Activated CD4-positive, alpha-beta memory T cell treated with anti-CD3 and anti-CD28 coated beads for 36 hours (primary cell): ENCODE measurements at places on chromosomes 12 and 14. TPM values are rescaled to one million over a fixed set of nuclear protein-coding genes. Genes with fewer than 3 reads are reported as not detected.

Gene MUCL1
- not detected for total RNA-seq

Gene RNASE12
- total RNA-seq = not detected

Gene INSM2
- not detected for total RNA-seq

Gene RFX4
- not detected for total RNA-seq

Gene NRL
- 1.9 TPM for total RNA-seq

Gene SPRING1
- total RNA-seq = 20.9 TPM

Gene MIP
- not detected for total RNA-seq

Gene RPL41
- 5,210 TPM for total RNA-seq

GRCh38 chr12:116302166-116303058 is 24.9 kb upstream of the MED13L start:
- no peak for DNase-seq

DNA sequence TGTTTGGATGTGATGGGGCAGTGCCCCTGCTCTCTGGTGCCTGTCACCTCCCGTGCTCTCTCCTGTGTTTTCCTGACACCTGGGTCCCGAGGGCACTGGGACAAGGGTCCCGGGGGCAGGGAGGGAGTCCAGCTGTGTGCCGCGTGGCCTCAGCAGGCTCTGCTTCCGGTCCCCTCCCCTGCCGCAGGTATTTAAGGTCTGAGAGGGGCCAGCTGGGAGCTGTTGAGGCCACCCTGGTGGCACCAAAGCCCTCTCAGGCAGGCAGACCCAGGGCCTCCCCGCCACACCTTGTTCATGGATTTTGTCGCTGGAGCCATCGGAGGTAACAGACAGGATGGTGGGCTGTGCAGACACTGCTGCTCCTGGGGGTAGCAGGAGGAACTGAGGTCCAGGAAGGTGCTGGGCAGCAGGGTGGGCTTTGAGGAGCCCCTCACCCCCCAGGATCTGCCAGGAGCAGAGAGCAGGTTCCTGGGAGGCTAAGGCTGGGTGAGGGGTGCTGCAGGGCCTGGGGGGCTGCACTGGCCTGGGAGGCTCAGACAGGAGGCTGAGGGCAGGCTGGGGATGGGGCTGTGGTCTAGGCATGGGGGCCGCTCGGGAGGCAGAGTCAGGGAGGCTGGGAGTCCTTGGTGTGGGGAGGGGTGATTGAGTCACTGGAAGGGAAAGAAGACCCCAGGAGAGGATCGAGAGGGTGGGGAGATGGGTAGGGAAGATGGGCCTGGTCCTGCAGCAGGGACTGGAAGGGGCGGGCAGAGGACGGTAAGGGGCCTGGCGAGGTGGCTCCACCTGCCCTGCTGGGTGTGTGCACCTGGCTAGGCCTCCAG is at the start of gene SLC25A47:
Gene SLC25A47, plus strand, starts transcription at position 219 of the 821 bp plus-strand sequence. Its CDS starts 76 bp downstream, at position 295.
- DNase-seq = no peak

DNA sequence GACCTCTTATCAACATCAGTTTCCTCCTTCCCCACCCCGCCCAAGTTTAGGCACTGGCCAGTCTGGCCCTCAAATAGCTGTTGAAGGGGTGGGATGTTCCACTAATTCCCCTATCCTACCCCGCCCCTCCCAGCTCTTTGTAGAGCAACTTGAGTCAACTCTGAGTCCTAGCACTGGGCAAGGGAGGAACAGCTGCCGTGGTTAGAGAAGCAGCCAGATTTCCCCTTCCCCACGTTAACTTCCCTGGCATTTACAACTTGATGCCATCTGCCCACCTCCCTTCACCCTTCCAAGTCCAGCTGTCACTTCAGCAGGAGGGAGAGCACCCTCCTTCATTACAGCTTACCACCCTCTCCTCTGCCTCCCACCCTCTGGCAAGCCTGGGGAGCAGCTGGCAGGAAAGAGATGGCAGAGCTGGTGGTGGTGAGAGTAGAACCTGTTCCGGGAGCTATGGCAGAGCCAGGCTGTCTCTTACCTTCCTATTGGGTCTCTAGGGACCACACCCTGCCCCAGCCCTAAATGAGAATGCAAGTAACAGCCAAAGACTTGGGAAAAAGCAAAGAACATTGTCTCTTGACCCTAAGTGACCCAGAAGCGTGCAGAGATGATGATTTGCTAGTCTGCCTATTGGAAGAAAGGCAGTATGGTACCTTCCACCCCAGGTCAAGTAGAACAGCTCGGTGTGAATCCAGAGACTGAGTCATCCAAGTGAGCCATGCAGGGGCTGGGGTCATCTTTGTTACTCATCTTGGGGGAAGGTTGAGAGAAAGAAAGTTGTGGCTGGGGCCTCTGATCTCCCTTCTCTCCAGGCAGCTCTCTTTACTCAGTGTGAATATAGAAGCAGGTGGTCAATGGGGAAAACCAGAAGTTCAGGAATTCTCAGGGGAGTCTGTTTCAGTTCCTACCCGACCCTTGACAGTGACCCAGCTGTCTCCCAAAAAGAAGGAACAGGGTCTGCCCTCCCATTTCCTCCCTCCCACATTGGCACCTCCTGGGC is 1.5 kb downstream of the BLOC1S1 start:
- DNase-seq = peak; percentile 65

GRCh38 chr12:130167537-130167936 is 5.3 kb downstream of the FZD10 start:
- DNase-seq = no peak

DNA sequence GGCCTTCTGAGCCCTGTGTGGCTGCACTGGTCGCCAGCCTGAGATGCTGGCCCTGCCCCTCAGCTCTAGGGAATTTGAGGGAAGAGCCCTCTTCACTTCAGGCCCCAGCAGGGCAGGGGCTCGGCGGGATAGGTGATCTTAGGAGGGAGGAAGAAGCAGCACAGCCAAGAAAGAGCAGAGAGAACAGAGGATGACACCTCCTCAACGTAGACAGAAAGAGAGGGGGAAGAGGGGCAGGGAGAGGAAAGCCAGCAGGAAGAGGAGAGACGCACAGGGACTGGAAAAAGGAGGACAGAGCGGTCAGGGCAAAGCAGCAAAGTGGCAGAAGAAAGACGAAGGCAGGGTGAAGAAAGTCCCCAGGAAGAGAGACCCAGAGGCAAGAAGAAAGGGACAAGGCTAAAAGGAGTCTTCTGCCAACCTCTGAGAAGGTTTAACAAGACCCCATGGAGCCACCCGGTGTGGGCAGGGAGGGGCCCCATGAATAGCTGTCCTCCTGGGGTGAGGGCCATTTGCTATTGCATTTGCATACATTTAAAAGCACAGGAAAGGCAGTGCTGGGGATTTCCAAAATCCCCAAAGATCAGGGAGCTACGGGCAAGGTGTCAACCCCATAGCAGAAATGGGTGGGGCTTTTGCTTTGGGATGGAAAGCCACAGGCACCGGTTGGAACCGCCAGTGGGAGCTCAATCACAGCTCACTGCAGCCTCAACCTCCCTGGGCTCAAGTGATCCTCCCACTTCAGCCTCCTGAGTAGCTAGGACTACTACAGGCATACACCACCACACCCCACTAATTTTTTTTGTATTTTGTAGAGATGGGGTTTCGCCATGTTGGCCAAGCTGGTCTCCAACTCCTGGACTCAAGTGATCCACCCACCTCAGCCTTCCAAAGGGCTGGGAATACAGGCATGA is 22.7 kb downstream of the CMKLR1 start:
- DNase-seq = no peak

DNA sequence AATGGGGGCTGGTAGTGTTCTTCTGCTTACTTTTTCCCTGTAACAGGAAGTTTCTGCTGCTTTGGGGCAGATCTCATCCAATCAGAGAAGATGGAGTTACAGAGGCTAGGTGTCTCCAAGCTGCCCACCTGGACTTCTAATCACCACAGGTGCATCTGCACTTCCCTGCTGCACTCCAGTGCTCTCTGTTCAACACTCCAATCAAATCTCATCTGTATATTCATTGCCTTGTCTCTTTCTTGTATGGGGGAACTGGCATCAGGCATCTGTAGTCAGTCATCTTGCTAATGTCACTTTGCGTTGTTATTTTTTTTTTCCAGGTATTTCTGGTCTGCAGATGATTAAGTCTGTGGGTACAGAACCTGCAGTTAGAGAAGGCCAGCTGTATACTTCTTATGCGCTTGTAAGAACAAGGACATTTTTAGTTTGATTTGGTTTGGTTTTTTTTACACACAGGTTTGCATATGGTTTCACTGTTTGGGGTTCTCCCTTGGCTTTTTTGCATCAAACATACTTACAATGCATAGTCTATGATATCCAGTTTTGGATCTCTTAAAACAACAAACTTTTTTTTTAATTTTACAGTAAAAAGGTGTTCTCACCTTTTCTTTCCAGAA is 116.0 kb downstream of the METTL25 start:
- DNase-seq = no peak

- DNase-seq = no peak
Measured at GRCh38 chr12:26037615-26038220, 79.2 kb downstream of the RASSF8 start.

GRCh38 chr12:51883998-51884675 is 3.8 kb upstream of the ANKRD33 start:
- DNase-seq = no peak

GRCh38 chr14:105089746-105090492 is 24.7 kb upstream of the GPR132 start:
- DNase-seq = no peak

GRCh38 chr12:130661486-130662255 is 54.4 kb downstream of the RIMBP2 start:
- no peak for DNase-seq

DNA sequence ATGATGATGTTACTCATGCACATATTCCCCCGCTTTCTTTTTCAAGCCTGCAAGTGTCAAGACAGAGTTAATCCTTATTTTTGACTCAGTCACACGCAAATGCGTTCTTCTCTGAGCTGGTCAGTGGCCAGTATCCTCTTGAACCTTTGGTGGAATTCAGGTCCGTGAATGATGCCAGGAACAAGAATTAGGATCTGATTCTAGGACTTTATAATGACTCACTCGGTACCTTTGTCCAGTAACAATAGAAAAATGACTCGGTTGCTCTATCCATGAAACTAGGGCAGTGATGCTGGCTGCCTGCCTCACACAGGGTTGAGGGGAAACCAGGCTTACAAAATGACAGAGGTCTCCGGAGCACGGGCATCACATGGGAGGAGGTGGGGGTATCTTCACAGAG is 185.8 kb upstream of the NUDT4 start:
- no peak for DNase-seq

GRCh38 chr12:112112409-112113133 is 4.0 kb upstream of the NAA25 start:
- DNase-seq = no peak

- DNase-seq = no peak
Measured at GRCh38 chr12:132204793-132205270, 60.6 kb downstream of the NOC4L start.

DNA sequence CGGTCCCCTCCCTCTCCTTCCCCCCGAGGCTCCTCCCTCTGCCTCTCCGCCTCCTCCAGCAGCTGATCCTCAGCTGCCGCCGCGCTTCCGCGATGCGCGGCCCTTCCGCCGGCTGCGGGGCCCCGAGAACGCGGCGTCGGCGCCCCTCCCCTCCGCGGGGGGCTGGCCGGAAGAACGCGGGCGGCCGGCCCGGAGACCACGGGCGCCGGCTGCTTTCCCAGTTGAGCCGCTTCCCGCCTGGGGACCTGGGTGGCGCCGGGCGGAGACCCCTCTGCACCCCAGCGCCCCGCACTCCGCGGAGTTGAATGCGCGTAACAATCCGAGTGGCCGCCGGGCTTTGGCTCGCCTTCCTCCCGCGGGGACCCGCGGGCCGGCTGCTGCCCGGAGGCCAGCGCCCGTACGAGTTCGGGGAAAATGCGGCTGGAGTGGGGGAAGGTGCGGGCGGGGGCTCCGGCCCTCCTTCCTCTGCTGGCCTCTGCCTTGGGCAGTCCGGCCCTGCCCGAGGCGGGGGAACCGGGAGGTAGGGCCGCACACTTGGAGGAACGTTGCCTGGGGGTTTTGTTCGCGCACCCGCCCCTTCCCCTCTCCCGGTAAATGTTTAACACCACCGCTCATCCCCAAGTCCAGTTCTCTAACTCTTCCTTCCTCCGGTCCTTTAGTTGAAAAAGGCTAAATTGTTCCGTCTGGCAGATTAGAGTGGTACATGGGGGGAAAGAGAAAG is 393 bp upstream of the DCAF5 start:
- no peak for DNase-seq

- DNase-seq = no peak
Measured at GRCh38 chr14:93079321-93079720, 36.4 kb downstream of the ITPK1 start.

GRCh38 chr12:80217011-80217535 is 117.7 kb downstream of the OTOGL start:
- no peak for DNase-seq

DNA sequence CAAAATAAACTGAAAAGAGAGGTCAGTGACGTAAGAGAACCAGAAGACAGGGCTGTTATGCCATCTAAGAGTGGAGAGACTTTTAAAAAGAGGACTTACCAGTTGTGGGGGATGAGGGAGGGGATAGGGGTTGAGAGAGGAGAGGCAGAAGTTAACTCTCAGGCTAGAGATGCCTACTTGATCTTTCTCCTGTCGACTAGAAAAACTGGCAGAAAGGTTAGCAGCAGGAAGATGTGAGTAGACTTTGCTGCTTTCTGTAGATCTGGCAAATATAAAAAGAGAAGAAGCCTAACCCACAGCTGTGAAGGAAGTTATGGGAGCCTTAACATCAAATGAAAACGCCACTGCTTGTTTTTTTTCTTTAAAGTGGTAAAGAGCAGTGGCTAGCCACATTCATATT is 10.7 kb downstream of the CREBL2 start:
- no peak for DNase-seq

DNA sequence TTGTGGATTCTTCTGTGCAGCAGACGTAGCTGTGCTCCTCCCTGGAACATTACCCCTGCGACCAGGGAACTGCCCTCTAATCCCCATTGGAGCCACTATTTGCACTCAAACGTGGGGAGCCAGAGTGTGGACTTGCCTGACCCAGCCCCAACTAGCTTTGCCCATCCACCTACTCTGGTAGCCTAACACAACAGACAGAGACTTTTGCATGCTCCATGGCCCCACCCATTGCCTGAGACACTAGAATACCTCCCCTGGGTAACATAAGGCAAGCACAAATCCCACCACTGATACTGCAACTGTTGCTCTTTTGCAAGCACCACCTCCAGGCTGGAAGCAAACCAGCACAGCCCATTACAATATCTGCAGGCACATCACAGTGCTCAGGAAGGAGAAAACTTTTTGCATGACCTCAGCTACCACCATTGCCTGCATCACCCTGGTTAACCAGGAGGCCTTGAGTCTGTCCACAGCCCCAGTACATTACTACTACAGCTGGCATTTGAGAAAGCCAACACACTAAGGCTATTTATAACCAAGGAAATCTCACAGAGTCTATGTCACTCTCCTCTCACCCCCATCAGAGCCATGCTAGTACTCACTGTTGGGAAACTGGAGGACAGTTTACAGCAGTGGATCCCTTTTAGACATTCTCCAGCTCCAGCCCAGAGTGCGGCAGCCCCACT is 15.0 kb downstream of the CEP128 start:
- no peak for DNase-seq

DNA sequence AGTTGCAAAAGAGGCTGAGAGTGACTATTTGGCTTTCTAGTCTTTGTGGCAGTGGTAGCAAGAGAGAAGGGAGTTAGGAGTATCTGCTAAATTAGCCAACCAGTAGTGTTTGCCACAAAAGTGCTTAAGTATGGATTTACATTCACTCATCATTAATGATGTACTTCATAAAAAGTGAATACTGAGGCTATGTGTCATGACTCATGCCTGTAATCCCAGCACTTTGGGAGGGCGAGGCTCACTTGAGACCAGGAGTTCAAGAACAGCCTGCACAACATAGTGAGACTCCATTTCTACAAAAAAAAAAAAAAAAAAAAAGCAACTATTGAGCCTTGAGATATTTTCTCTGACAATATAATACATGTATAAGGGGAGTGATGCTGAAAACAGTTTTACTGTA is 36.8 kb downstream of the CCDC177 start:
- DNase-seq = no peak
